ENCODE measurements at places on chromosomes 1 and 21.
A peak's percentile ranks its signal among the peaks of the same experiment; 100 is the strongest.

DNA sequence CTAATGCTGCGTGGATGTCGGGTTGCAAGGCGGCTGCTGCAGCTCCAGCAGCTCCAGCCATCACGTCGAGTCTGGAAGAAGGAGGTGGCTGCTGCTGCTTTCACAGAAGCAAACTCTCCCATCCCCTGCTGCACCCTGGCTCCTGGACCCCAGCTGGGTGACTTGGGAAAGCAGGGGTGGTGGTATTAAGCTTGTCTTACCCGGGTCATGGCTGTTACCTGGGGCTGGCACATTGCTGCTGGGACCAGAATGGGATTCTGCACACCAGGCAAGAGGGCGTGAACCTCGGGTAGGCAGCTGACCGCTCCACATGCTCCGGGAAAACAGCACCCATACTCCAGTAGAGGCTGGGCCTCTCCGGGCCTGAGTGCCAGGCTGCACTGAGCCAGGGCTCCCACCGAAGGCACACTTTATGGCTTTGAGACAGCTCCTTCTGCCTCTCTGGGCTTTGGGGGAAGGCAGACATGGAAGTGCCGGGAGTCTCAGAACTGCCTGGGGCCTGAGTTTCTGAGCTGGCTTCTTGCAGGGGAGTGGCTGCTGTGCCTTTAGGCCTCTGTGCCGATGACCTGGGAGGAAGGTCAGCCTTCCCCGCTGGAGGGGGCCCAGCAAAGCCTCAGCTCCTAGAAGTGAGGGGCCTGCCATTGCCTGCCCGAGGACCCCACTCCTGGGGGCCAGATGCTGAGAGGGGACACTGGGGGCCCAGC lies 1.2 kb downstream of the SMIM1 start:
- DNase-seq, result no peak

DNA sequence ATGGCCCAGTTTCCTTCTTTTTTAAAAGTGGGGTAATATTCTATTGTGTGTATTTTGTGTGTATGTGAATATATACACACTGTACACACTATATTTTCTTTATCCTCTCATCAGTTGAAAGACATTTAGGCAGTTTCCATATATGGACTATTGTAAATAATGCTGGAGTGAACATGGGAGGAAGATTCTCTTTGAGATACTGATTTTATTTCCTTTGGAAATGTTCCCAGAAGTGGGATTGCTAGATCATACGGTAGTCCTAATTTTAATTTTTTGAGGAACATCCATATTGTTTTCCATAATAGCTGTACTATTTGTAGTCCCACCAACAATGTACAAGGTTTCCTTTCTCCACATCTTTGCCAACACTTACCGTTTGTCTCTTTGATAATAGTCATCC lies 51.0 kb downstream of the F3 start:
- DNase-seq, result no peak

GRCh38 chr1:30256911-30257310 lies 466.5 kb downstream of the MATN1 start:
- DNase-seq, result no peak

DNA sequence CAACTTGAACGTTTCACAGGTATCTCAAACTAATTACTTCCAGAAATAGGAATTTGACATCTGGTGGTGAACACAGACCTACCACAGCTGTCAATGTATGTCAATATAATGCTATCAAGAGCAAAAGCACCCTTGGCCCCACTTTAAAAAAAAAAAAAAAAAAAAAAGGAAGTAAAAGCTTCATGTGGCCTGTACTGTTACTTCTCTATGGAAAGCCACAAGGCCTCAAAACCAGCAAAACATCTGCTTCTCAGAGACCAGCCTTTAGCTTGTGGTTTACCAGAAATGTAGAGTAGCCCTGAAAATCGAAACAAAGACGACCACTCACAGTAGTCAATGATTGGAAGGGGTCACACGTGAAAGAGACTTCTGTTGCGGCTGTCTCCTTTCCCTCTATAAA lies 109.6 kb downstream of the SLC45A1 start:
- DNase-seq, result no peak

- DNase-seq, result no peak
These were observed 691.4 kb downstream of the ADGRL2 start for GRCh38 chr1:82492159-82492558.

DNA sequence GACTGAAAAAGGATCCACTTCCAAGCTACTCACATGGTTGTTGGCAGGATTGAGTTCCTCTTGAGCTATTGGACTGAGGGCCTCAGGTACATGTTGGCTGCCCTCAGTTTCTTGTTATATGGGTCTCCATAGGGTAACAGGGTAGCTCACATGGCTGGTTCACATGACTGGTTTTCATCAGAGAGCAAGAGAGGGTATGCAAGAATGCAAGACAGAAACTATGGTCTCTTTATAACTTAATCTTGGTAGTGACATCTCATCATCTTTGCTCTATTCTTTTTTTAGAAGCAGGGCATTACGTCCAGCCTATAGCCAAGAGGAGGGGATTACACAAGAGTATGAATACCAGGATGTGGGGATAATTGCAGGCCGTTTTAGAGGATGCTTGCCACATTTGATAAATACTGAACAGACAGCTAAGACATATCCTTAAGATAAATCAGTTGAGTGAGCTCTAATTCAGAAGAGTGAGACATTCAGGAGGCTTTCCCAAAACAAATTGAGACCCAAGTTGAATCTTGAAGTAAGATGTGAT lies 100.2 kb downstream of the HMCN1 start:
- peak; percentile 51 for DNase-seq

DNA sequence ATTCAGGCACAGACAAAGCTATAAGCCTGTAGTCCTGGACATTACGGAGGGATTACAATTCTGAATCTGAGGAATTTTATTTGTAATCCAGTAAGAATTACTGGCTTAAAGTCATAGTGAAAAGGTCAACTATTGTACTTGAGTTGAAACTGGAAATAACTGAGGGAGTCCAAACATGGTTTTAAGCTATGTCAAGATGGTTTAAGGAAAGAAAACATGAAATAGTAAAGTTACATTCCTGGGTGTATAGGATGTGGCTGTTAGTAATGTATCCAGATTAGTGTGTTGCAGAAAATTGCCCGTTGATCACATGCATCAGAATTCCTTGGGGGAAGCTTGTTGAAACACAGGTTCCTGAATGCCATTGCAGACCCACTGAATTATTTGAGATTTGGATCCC lies 124.8 kb upstream of the GORAB start:
- DNase-seq, result peak; percentile 82

DNA sequence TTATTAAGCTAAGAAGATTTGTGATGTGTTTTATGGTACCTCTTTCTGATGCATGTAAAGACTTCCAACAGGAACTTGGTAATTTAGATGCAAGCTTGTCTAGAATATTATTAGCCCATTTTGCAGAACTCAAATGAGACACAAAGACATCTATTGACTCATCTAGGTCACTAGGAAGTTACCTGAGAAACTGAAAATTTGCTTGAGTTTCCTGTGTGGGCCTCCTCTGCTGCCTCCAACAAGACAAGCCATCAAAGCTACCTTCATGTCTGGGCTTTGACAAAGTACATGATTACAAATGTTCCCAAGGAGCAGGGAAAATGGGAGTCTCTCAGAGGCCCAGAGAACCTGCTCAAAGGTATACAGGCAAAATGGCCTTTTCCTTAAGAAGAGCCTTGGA lies 5.6 kb downstream of the RUNX1 start:
- DNase-seq, result no peak

DNA sequence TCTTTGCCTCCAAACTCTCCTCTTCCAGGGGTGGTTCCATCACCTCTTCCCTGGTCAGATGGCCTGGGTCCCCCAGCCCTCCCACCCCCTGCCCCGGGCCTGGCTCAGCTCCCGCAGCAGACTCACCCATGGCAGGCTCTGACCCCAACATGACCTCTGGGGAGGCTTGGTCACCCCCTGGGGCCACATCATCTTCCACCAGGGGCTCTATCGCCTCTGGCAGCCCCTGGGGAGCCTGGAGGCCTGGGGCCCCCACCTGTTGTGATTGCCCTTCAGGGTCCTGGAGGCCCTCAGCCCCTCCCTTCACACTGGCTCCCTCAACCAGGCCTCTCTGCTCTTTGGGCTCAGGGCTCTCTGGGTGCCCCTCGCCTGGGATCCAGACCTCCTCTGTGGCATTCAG lies 6.4 kb downstream of the NES start:
- no peak for DNase-seq

DNA sequence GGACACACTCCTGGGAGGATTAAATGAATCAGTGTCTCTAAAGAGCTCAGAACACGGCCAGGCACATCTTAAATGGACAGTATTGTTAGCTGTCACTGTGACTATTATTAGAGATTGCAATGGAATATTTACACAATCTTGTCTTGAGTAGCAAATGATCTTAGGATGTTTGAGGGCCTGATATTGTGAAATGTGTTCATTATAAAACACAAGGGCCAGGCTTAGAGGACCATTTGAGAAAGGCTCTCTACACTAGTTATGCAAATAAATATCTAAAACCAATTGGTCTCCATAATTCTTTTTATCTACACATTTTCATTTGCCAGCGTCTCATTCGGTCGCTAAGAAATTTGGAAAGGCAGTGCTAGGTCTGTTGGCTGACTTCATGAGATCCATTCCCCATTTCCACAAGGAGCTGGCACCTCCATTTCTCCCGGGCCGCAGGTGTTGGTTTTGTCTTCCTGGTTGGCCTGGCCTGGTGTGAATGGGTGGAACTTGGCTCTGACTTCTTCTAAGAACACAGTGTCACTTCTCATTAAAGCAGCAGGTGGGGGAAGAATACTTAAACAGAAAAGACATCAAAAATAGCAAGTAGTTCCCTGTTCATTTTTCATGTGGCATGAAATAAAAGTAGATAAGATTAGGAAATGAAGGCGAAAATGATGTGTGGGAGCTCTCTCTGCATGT lies 56.0 kb upstream of the PLXNA2 start:
- no peak for DNase-seq

GRCh38 chr1:117659550-117660270 lies 53.9 kb downstream of the TENT5C start:
- DNase-seq, result no peak

- no peak for DNase-seq
These were observed 11.0 kb downstream of the ZBTB7B start for GRCh38 chr1:155013632-155014031.

DNA sequence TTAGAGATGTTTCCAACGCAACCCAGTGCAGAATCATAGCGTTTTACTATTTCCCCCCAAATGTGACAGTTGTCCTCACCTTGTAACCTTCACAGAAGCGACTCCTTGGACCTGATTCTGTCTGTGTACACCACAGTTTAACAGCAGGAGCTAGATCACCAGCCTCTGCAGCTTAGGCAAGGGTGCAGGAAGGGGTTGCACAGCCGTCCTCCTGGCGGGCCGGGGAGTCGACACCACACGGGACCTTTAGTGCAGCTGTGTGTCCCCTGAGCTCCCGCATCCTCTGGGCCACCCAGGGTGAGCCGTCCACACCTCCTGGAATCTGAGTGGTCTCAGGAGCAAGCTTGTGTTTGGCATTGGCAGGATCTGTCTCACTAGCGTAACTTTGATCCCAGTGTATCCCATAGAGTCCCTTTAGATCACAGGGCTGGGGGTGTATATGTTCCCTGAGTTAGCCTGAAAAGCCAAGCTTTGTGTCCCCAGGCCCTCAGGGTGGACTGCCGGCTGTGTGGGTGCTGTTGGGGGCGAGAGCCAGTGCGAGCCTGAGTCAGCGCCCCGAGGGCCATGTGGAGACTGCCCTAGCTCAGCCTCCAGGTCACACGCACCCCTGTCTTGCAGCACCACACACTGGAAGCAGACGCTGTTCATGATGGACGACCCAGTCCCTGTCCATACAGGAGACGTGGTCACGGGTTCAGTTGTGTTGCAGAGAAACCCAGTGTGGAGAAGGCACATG lies 27.5 kb downstream of the PRMT2 start:
- DNase-seq, result no peak

- DNase-seq, result peak; percentile 80
These were observed 210.3 kb downstream of the KCTD3 start for GRCh38 chr1:215777370-215777925.

- no peak for DNase-seq
These were observed 726.4 kb downstream of the BRINP3 start for GRCh38 chr1:189751311-189751710.

DNA sequence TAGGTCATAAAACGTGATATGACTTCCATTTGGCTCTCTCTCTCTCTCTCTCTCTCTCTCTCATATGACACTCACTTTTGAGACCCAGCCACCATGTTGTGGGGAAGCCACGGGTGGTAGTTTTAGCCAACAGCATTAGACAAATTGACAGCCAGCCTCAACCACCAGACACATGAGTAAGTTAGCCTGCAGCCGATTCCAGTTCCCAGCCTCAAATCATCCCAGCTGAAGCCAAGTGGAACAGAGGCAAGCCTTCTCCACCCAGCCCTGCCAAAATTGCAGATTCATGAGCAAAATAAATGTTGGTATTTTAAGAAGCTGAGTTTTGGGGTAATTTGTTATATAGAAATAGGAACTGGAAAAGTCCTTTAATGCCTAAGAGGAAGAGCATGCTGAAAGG lies 98.0 kb upstream of the DNAH14 start:
- no peak for DNase-seq

GRCh38 chr1:145963265-145964019 lies 933 bp downstream of the ANKRD34A start:
- DNase-seq, result peak; percentile 83

DNA sequence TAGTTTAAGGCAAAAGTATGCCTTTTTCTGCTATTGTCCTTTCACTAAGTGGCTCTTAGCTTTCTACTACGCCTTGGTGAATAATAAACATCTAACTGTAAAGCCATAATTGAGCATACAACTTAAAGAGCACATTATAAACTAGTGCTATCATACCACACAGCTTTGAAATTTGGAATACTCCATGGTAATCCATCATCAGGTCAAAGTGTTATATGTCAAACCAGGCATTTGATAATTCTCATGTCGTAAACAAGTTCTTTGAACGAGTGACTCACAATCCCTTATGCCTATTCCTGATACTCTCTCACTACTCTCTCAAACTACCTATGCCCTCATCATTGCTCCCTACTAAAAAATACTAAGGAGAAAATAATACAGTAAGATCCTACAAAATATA lies 60.3 kb upstream of the FMN2 start:
- DNase-seq, result peak; percentile 72

DNA sequence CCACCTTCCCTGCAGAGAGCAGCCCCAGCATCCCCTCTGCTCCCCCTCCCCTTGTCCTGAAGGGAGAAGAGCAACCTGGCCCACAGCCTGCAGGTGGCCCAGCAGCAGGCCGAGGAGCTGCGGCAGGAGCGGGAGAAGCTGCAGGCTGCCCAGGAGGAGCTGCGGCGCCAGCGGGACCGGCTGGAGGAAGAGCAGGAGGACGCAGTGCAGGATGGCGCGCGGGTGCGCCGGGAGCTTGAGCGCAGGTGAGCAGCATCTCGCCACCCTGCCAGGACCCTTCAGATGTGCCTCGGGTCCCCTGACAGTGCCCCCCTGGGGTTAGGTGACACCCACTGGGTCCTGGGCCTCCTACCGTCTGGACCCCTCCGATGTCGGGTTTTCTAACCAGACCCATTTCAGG lies 22.3 kb downstream of the CROCC start:
- no peak for DNase-seq

DNA sequence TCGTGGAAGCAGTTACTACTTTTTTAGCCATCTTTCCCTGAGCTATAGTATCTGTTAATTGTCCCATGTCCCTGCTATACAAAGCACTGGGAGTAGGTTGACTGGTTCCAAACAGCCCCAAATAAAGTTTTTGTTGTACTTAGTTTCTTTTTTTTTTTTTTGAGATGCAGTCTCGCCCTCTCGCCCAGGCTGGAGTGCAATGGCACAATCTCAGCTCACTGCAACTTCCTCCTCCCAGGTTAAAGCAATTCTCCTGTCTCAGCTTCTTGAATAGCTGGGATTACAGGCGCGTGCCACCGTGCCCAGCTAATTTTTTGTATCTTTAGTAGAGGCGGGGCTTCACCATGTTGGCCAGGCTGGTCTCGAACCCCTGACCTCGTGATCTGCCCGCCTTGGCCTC lies 3.3 kb downstream of the NCSTN start:
- DNase-seq, result no peak
